ENCODE measurements at places on chromosomes 12 and 14.
A peak's percentile ranks its signal among the peaks of the same experiment; 100 is the strongest.

GRCh38 chr12:64525461-64526160 lies 73.7 kb downstream of the TBK1 start:
- DNase-seq = no peak

DNA sequence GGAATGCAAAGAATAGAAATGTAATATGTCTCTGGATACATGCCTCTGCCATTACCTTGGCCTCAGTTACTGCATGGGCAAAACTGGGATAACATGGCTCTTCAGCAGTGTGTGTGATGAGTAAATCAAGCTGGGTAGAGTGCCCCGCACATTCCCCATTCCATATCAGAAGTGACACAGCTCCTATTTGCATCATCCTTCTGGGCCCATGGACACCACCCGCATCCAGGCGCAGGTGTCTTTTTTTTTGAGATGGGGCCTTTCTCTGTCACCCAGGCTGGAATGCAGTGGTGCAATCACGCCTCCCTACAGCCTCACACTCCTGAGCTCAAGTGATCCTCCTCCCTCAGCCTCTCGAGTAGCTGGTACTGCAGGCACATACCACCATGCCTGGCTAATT lies 31.6 kb downstream of the KRT76 start:
- no peak for DNase-seq

- DNase-seq = no peak
Measured at GRCh38 chr14:104524726-104525125, 54.8 kb upstream of the C14orf180 start.

- no peak for DNase-seq
Measured at GRCh38 chr12:105748806-105749600, 389.8 kb downstream of the NUAK1 start.

DNA sequence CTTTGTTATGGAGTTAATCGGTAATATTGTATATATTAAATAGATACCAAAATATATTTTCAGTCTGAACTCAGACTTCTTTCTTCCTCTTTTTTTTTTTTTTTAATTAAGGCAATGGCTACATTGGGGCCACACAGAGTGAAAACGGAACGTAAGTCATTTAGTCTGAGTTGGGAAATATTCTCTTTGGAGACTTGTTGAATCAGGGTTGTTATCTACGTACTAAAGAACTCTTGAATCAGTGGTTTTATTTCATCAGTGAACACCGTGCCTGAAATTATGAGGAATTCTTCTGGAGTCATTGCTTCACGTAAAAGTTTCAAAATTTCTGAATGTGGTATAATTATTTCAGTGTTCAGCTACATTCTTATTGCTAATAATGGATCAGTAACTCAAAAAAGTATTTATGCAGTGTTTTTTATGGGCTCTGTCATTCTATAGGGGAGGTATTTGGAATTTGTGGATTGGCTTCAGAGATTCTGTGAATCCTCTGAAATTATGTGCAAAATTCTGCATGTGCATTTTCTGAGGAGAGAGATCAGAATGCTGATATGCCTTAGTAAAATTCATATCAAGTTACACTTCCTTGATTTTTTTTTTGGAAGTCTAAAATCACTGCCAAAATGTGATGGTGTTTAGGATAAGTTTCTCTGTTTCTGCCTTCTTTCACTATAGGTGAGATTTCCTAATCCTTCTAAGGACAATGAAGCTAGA lies 39.6 kb downstream of the BRMS1L start:
- no peak for DNase-seq

GRCh38 chr12:114995891-114996290 lies 311.9 kb upstream of the TBX3 start:
- DNase-seq = no peak

- no peak for DNase-seq
Measured at GRCh38 chr14:36682338-36682737, 20.7 kb downstream of the PAX9 start.

GRCh38 chr12:129903956-129904829 lies at the start of gene TMEM132D:
Gene TMEM132D (minus strand): TSS chr12:129904025.
- no peak for DNase-seq

- no peak for DNase-seq
Measured at GRCh38 chr14:28102001-28102400, 664.6 kb upstream of the FOXG1 start.

DNA sequence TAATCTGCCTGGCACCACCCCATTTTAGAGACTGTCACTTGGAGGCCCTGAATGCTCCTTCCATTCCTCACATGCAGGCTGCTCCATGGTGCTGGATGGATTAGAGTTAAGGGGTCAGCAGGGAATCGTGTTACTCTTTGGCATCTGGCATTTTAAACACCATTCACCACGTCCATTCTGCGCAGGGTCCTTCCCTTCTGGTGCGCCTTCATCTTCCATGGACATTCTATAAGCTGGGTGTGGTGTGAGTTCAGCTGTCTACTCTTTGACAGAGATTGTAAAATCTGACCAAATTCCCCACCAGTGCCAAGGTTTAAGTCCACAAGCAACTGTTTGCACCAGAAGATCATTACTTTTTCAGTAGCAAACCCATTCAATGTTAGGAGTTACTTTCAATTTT lies 47.8 kb downstream of the GIT2 start:
- no peak for DNase-seq

DNA sequence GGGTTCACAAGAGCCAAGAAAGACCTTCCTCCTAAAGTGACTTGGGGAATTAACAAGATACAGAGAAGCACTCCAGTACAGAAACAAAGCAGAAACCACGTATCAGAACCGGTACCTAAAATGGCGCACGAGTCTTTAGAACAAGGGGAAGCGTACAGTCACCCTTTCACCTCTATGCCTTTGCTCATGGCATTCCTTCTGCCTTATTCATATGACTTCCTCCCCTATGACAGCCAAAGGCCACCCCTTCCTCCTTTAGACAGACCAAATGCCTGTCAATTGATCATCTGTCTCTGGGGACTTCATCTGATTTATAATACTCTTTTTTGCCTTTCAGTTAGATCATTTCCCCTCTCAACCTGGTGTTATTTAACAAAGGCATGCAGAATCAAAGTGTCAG lies 89.5 kb upstream of the OSBPL8 start:
- no peak for DNase-seq

- no peak for DNase-seq
Measured at GRCh38 chr12:102824218-102824835, 92.7 kb downstream of the PAH start.

DNA sequence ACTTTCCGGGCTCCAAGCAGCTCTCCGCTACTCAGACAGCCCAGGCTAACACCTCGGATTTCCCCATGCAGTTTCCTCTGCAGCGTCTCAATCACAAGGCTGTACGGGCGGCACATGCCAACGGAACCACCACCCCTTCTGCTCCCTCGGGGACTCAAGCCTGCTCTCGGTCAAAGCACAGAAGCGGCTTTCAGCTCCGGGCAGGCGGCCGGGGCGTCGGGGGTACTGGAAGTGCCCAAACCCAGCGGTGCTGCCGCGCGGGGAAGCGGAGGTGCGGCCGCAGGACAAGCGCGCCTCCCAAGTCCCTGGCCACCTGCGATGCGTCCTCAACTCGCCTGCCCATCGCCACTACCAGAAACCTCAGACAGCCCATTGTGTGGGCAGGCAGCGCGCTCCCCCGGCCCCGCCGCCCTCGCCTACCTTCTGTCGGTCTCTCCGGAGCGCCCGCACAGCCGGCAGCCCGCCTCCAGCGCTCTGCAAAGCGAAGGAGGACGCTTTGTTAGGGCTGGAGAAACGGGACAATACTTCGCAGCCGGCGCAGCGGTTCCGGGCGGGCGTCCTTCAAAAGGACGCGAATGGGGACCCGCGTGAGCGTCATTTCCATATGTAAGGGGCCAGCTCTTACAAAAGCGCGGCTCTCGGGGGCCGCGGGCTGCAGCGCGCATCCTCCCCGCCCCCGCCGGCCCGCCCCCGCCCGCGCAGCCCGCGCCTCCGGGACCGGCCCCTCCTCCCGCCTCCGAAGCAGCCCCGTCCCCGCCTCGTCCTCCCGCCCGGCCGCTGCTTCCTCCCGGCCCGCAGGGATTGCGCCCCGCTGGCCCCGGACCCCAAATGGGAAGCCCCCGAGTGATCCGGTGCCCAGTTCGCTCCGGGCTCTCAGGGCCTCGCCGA lies 674 bp downstream of the NIN start:
- DNase-seq = peak; percentile 63

DNA sequence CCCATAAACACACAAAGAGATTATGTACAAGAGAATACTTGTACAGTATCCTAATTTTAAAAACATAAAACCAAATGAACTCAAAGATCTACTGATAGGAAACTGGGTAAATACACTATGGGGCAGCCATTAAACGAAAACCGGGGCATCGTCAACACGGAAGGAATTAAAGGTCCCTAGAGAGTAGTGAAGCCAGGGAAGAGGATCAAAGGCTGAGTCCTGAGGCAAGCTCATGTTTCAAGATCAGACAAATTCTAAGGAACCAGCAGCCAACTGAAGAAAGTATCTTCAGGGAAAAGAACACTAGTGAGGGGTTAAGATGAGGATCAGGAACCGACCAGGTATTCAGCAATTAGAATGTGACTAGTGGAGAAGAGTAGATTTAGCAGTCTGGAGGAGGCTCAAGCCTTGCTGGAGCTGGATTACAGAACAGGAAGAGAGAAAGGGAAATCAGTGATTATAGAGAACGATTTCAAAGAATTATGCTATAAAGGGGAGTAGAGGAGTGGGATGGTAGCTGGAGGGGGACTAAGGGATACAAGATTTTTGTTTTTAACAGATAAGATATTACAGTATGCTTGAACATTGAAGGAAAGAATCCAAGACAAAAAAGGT lies 23.7 kb downstream of the SEL1L start:
- no peak for DNase-seq

DNA sequence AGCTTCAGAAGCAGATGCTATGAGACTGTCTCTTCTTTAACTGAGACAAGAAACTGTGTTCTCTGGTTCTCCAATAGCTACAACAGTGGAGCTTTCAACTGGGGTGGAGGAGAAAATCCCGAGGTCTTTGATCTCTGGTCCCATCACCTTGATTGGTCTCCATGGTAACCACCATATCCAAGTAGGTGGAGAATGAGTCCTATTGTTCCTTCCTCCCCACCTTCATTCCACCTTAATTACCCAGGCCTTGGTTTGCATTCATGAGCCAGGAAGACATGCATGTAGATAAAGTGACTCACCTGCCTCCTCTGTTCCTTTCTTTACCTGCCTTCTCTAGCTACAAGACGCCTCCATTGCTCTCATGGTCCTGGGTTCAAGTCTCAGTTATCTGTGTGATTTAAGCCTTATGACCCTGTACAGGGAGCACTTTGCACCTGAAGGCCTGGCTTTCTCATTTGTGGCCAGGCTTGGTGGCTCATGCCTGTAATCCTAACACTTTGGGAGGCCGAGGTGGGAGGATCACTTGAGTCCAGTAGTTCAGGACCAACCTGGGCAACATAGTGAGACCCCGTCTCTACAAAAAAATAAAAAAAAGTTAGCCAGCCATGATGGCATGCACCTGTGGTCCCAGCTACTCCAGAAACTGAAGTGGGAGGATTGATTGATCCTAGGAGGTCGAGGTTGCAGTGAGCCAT lies 157.7 kb upstream of the TBX3 start:
- no peak for DNase-seq

GRCh38 chr12:112907415-112908157 lies 824 bp downstream of the OAS1 start:
- no peak for DNase-seq

- no peak for DNase-seq
Measured at GRCh38 chr14:94532447-94532846, 23.2 kb upstream of the SERPINA12 start.

DNA sequence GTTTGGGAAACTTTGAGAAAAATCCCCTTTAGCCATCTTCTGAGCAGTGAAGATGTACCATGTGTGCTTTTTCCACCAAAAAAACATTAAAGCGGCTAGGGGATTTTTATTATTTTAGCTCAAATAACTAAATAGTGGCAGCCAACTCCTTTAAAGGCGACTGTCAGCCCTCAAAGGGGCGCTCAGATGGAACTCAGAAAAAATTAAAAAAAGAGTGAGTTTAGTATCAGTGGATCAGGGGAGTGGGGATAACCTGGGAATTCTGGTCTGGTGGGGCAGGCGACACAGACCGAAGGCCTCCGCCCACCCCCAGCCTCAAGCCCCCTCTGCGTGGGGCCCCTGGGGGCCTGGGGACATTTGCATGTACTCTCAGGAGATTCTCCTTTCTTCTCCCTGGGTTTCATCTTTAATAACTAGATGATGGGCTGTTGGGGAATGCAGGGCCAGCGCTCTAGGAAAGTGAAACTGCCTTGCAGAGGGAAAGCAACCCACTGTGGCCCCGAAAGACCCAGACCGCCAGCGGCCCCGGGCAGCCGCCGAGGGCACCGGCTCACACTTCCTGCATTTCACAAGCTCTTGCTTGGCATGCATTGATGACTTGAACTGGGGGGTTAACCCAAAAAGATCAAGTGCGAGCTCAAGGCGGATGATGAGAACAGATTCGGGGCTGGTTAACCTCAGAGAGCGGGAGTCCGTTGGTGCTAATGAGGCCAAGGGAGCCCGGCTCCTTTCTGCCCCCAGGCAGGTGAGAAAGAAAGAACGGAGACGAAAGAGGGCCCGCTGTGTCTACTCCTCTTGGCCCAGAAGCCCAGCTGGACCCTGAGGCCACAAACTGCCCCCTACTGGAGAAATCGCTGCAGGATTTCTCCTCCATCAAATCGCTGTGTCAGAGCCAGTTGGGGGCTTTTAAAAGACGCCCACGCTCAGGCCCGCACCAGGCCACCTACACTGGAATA lies 7.3 kb upstream of the BATF start:
- peak; percentile 50 for DNase-seq

DNA sequence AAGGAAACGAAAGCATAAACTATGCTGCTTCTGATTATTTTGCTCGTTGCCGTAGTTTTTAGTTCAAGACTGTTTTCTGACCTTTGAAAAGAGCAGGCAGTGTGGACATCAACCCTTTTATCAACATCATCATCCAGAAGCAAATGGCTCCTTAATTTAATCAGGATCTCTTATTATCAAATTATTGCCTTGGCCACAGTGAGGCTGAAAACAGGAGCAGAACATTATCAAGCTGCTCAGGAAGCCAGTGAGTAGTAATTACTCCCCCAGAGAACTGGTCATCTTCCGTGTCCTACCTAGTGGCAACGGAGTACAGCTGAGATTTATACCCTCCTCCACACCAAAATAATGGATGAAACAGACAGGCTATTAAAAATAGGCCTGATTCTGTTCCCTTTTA lies 2.2 kb upstream of the DIABLO start:
- DNase-seq = no peak

- no peak for DNase-seq
Measured at GRCh38 chr14:20684662-20685456, 499 bp downstream of the RNASE4 start.

GRCh38 chr14:59919570-59920377 lies at the start of gene LRRC9:
Gene LRRC9 (plus strand): TSS chr14:59920144.
- DNase-seq = no peak

GRCh38 chr14:89378119-89378518 lies 38.9 kb downstream of the FOXN3 start:
- peak; percentile 7 for DNase-seq

GRCh38 chr14:68687746-68688145 lies 105.1 kb downstream of the ZFP36L1 start:
- DNase-seq = no peak

GRCh38 chr14:83614956-83615355 lies 1915.0 kb upstream of the FLRT2 start:
- DNase-seq = no peak
